Neural progenitor cell (in vitro differentiated cells): ENCODE measurements at places on chromosomes 6 and 20. TPM values are rescaled to one million over a fixed set of nuclear protein-coding genes. Genes with fewer than 3 reads are reported as not detected.

- DNase-seq, result no peak
These were observed 166.0 kb downstream of the RALGAPA2 start for GRCh38 chr20:20546402-20546801.

GRCh38 chr6:131756039-131756438 is 45.2 kb upstream of the CTAGE9 start:
- no peak for DNase-seq

Gene CCN5
- total RNA-seq, result not detected in 2 replicates

Gene LHFPL5
- not detected in 2 replicates for total RNA-seq

GRCh38 chr20:41064377-41064776 is 35.8 kb downstream of the TOP1 start:
- no peak for DNase-seq

- DNase-seq, result no peak
These were observed 62.2 kb downstream of the ZDHHC14 start for GRCh38 chr6:157443066-157443800.

Gene VIP
- not detected in 2 replicates for total RNA-seq

Gene KIAA0408
- 2.2 and 9.7 TPM in 2 replicates for total RNA-seq

DNA sequence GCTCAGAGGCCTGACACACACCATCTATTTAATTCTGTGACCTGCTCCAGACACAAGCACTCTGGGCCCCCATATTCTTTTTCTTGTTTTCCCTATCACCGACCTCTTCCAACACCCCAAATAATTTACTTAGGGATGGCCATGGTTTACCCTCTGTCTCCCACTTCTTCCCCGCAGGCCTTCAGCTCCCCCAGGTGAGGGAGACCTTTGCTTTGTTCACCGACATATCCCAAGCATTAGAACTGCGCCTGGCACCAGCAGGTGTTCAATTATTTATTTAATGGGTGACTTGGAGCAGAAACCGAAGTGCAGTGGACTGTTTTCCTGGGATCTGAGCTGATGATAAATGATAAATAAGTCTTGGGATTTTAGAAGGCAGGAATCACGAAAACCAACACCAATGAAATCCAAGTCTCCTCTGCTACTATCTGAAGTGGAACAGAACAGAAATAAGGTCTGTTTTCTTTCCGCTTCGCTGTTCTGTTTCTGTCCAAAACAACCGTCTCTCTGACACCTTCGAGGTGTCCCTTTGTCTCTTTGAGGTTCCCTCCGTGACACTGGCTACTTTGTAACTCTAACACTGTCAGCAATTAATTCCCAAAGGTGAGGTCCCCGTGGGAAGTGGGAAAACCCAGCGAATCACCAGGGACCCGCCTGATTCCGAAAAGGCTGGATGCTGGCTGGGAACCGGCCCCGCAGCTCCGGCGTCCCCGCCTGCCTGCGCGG is 1.1 kb upstream of the RIN2 start:
- no peak for DNase-seq

- DNase-seq, result no peak
These were observed 39.0 kb upstream of the CD93 start for GRCh38 chr20:23125159-23125558.

GRCh38 chr6:23611776-23612381 is 514.1 kb upstream of the NRSN1 start:
- DNase-seq, result no peak

DNA sequence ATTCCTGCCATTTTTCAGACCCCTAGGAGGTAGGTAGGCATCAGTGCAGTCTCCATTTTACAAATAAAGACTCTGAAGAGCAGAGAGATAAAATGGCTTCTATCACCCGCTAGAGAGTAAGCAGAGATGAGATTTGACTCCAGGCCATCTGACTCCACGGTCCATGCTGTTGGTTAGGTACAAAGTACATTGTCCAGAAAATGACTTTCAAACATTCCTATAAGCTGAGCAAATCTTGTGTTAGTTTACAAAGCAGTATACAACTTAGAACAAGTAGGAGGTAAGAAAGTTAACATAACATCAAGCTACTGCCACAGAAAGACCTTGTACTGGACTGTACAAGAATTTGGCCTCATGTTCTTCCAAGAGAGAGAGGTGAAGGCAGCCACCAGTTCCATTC is 14.9 kb downstream of the BTN1A1 start:
- DNase-seq, result no peak
